Kidney (tissue), 22 donors: ENCODE measurements at places on chromosomes 5 and 9.

DNA sequence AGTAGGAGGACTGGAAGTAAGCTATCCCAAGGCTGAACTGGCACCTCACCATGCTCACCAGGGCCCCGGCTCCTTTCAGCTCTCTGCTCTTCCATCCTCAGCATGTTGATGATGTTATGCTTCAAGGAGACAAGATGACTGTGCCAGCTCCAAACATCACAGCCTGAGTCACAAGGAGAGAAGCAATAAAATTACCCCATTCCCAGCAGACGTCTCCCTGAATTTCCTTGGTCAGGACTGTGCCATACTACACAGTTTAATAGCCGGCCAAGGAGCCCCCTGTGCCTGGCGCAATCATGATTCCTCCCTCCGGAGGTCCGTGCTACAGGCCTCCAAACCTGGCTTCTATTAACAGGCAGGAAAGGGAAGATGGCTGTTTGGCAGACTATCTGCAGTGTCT is 51.2 kb upstream of the ROR2 start:
- no peaks in the 10 kb centered on the region for H3K27me3 ChIP-seq
- no peak overlapping the region for H3K4me3 ChIP-seq
- H3K4me1 ChIP-seq = no peaks in the 10 kb centered on the region
- DNase-seq = no peak

DNA sequence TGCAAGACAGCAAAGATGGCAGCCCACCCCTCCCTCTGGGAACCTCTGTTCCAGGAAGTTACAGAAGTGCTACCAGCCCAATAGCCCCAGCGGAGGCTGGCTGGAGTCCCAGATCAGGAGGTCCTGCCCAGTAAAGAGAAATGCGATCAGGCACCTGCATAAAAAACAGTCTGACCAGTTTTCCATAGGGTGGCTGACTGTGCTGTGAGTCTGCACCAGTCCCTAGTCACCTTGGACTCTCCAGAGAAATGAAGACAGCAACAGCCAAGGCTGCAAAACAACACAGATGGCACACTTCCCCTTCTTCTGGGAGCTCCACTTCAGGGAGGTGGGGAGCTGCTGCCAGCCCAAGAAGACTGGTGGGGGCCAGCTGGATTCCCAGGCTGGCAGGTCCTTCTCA is 265.5 kb upstream of the PCSK5 start:
- no peak overlapping the region for H3K4me3 ChIP-seq
- no peaks in the 10 kb centered on the region for H3K36me3 ChIP-seq
- DNase-seq = no peak
- H3K4me1 ChIP-seq = no peaks in the 10 kb centered on the region
- H3K27ac ChIP-seq = no peak overlapping the region
- no peaks in the 10 kb centered on the region for H3K27me3 ChIP-seq

DNA sequence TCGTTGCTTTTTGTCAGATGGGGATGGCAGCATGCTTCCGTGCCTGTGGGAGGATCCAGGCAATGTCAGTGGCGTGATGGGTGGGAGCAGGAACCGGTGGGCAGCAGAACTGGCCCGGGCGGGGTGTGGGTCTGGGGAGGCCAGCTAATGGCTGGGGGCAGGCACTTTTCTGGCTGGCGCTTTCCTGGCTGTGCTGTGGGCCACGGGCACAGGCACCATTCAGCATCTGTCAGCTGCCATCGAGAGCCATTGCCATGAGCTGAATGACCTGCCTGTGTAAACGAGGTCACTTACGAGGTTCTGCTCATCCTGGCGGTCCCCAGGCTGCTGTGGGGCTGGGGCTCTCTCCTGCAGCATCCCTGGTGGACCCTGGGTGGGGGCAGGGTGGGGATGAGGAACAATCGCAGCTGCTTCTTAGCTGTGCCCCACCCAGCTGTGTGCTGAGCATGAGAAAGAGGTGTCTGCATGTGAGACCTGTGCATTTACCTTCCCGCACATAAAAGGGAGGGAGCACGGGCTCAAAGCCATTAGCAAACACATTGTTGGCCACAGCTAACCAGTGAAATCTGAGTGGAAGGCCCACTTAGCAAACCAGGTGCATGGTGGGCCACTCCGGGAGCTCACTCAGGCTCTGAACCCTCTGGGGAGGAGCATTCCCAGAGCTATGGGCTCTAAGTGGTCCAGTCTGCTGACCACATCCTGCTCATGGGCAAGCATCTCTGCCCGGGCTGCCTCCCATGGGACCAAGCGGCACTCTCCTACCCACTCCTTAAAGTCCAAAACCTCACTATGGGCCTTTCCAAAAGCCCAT is 41.3 kb upstream of the OLFM1 start:
- no peak overlapping the region for H3K4me3 ChIP-seq
- no peaks in the 10 kb centered on the region for H3K27me3 ChIP-seq
- no peak overlapping the region for H3K27ac ChIP-seq
- no peaks in the 10 kb centered on the region for H3K4me1 ChIP-seq

- peaks cover 6% of the 10 kb centered on the region for H3K36me3 ChIP-seq
- DNase-seq = no peak
- H3K27me3 ChIP-seq = no peaks in the 10 kb centered on the region
- no peaks in the 10 kb centered on the region for H3K4me1 ChIP-seq
- no peak overlapping the region for H3K27ac ChIP-seq
These were observed 323.4 kb downstream of the KDM4C start for GRCh38 chr9:7081065-7081600.

GRCh38 chr9:134987376-134987775 is 69.7 kb upstream of the FCN1 start:
- H3K27me3 ChIP-seq = no peaks in the 10 kb centered on the region
- H3K4me3 ChIP-seq = no peak overlapping the region
- no peak for DNase-seq
- no peaks in the 10 kb centered on the region for H3K4me1 ChIP-seq
